ENCODE measurements at places on chromosomes 2 and 18.

DNA sequence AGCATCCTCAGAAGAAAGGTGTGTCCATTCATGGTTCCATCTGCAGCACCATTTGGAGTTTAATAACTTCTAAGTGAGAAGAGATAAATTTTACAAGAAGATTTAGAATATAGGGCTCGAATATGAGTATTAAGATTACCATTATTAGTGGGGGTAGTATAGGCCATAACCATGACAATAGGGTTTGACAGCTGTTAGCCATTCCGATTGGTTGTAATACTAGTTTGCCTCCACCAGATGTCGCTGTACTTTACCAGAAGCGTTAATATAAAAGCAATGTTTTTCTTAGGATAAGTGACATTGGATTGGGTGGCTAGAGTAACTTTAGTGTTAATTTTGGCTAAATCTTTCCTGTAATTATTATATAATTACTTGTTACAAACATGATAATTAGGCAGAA lies 107.5 kb upstream of the SRD5A2 start:
- no peak for DNase-seq

DNA sequence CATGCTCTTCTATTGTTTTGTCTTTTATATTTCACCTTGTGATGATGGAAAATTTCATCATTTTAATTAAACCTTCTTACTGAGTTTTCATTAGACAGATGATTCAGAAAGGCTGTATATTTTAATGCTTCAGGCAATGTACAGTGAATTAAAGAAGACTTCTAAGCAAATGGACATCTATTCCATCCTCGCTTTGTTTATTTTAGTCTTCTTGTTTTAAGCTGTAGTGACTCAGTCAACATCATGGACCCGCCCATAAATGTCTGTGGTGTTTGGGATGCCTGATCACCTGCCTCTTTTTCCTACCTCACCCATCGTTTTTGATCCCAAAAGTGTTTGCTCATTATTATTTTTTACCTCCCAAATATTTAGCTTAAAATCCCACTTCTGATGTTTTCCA lies 43.1 kb downstream of the KYNU start:
- no peak for DNase-seq

GRCh38 chr18:56460581-56460980 lies 177.8 kb downstream of the TXNL1 start:
- no peak for DNase-seq

DNA sequence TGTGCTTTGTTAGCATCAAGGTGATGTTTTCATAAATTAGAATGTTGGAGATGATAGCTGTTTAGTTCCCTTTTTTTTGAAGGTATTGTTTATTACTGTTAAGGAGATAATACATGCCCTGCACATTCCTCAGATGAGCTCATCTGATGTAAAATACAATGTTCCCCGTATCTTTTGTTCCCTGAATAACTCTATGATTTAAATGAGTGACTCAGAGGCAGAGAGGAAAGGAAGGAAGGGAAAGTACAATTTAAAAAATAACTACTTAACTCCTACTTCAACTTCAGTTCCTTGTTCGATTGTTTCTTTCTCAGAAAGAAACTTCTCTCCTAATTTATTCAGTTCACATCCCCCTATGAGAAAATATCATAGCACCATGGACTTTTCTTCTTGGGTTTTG lies 208.7 kb downstream of the KCNE4 start:
- peak; percentile 23 for DNase-seq

GRCh38 chr2:9970200-9971044 lies 18.9 kb downstream of the GRHL1 start:
- DNase-seq: no peak

GRCh38 chr18:67964462-67964861 lies 447.9 kb upstream of the DSEL start:
- no peak for DNase-seq

- DNase-seq: no peak
Observed at GRCh38 chr2:46489423-46490174, 10.2 kb downstream of the TMEM247 start.

GRCh38 chr2:159051661-159052060 lies 83.2 kb downstream of the TANC1 start:
- DNase-seq: no peak

- DNase-seq: peak; percentile 81
Observed at GRCh38 chr2:101803128-101803527, 105.6 kb downstream of the MAP4K4 start.

DNA sequence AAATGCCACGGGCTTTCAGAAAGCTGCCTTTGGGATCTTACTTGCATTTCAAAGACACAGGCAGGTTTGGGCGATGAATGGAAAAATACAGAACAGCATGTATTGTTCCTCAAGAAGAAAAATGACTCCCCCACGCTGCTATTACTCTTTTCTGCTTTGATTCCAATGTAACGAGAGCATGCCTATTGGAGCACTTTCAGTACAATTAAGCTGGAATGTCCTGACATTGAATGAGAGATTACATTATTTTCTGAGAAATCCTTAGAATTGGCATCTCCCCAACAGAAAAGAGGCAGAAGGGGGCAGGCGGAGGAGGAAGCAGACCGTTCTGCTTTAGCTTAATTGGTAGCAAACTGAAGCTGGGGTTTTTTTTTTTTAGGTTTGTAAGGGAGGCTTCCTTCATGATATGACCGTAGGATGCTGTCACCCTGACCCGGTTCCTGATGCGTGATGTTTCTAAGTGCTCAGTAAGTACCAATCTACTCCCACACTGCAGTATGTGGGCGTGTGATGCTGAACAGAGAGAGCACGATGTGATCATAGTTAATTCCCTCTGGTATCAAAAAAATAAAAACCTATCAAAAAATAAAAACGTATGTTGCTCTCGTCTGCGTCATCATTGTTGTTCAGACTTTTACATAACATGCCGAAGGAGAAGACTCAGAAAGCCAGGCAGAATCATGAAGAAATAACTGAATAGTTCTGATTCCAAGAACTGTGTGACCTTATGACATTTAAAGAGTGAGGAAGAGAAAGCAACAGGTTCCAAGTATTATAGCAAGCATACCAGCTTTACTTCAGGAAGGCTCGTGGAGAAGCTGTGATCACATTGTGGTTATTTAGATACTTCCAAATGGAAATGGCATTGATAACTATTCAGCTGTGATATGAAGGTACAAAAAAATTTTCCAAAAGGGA lies 40.5 kb downstream of the LONRF2 start:
- peak; percentile 47 for DNase-seq

- DNase-seq: no peak
Observed at GRCh38 chr18:62164855-62165487, 21.9 kb downstream of the PIGN start.

- DNase-seq: no peak
Observed at GRCh38 chr2:208118918-208119317, 5.4 kb downstream of the CRYGD start.

- no peak for DNase-seq
Observed at GRCh38 chr18:70190529-70190928, 15.0 kb downstream of the RTTN start.

DNA sequence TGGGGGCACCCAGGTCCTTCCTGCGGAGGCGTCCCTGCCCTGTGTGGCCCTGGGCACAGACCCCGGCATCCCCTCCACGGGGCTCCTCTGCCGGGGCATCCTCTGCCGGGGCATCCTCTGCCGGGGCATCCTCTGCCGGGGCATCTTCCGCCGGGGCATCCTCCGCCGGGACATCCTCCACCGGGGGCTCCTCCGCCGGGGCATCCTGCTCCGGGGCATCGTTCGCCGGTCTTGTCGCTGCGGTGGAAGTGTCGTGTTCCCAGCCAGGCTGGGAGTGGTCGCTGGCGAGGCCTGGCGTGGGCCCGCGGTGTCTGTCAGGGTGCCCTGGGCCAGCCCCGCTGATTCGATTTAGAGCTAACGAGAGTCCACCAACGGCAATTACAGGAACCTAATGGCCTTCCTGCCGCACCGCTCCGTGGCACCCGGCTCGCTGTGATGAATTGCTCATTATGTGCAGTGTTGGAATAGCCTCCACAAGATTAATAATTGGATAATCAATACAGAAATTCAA lies 115.1 kb downstream of the NFATC1 start:
- DNase-seq: no peak

GRCh38 chr2:149490296-149490695 lies 97.3 kb downstream of the MMADHC start:
- peak; percentile 62 for DNase-seq

- no peak for DNase-seq
Observed at GRCh38 chr18:23596183-23596582, 9.9 kb upstream of the NPC1 start.

DNA sequence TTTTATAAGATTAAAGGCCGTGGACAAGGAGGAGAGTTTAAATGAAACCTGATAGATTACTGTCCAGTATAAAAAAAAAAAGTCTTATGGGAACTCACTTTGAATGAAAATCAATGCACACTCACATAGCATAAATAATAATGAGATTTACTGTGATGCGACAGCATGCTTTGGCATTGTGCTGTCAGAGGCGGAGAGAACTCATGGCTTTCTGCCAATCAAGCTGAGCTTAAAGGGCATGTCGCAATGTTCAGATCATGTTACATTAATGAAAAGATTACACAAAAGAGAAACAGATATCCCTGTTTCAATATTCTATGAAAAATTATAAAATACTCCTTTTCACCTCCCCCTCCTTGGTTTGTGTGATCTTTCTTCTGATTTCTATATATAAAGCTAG lies 310.8 kb downstream of the ERBB4 start:
- DNase-seq: peak; percentile 78

DNA sequence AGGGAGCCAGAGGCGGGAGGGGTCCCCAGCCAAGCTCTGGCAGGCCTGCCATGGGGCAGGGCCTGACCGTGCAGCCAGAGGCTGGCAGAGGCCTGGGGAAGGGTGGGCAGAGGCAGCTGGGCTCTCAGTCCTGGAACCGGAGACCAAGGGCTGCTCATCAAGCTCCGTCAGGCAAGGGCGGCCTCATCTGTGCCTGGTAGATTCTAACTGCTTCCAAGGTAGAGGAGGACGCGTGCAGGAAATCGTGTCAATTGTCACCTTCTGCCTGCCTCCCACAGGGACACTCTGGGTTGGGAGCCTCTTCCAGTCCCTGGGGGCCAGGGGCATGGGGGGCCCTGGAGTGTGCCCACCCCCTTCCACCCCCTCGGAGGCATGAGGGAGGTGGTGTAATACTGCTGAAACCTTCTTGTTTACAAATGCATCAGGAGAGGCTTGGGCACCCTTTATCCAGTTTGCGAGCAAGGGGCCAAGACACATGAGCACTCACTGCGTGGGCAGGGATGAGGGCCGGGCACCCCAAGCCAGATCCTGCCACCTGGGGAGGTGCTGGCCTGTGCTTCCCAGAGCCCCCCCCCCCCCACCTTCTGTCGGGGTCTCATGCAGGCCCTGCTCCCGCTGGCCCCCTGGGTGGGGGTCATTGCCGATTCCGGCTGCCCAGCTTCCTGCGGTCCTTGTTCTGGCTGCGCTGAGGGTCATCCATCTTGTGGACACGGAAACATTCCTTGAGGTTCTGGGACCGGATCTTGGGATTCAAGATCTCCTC lies 9.0 kb downstream of the SNORC start:
- no peak for DNase-seq

GRCh38 chr2:28647682-28648081 lies 103.9 kb upstream of the PPP1CB start:
- no peak for DNase-seq

DNA sequence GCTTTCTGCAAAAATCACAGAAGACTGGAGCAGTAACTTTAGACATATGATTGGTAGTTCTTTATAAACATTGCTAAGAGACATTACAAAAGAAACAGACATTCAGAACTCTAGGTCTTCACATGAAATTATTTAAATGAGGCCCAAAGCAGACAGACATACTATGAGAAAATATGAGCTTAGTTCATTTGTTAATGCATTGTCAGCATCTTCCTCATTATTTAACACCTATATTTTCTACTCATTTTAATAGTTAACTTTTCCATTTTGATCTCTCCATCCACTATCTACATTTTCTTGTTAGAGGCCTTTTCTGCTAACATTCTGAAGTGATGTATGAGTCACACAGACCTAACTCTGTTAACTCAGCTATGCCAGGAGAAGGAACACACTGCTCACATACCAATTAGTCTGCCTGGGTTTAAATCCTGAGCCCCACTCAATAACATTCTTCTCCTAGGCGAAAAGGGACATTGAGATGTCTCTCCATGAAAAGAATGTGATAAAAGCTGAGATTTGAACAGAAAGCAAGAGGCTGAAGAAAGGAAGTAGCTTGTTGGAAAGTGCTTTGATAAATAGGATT lies 400.3 kb upstream of the PKDCC start:
- DNase-seq: no peak

GRCh38 chr2:111900859-111901258 lies 2.5 kb downstream of the MERTK start:
- peak; percentile 25 for DNase-seq

GRCh38 chr2:166375736-166376487 lies at the start of gene SCN9A:
TSS of gene SCN9A (minus strand) at chr2:166375944. CDS start at chr2:166311756, 64,188 bp downstream.
- peak; percentile 48 for DNase-seq

DNA sequence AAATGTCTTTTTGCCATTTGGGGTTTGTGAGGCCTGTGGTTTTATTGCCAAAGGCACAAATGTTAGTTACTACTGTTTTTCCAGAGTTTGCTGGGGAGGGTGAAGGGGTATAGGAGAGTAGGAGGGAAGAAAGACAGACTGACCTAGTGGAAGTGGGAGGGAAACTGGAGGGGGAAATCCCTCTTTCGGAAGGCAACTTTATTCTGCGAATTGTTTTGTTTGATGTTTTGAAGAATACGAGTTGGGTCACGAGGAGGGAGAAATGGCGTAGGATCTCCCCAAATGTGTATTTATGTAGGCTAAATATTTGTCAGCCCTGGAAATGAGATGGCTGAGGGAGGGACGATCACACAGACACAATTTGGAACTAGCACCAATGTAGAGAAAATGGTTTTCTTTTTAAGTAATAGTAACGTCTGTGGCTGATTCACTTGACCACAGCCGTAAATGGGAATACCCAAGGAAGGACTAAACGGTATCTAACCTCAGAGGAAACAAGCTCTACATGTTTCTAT lies 172.3 kb downstream of the ICOS start:
- no peak for DNase-seq

- DNase-seq: peak; percentile 38
Observed at GRCh38 chr2:235059161-235059560, 107.3 kb downstream of the SH3BP4 start.

GRCh38 chr2:101759162-101759561 lies 61.7 kb downstream of the MAP4K4 start:
- DNase-seq: peak; percentile 96

DNA sequence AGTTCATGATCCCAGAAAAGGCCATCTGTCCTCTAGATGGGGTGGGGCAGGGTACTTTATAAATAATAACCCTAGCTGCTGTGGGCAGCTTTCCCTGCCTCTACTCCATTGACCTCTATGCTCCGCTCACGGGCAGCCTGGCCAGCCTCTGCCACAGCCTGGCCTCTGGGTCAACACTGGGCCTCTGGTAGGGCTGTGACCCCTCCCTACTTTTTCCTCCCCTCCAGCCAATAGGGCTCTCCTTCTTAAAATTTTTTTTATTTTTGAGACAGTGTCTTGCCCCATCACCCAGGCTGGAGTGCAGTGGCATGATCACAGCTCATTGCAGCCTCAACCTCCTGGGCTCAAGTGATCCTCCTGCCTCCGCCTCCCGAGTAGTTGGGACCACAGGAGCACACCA lies 4.1 kb upstream of the GAREM2 start:
- DNase-seq: no peak

GRCh38 chr18:6009756-6010155 lies 114.4 kb upstream of the TMEM200C start:
- DNase-seq: peak; percentile 32

GRCh38 chr2:70086278-70086837 lies 919 bp upstream of the PCBP1 start:
- DNase-seq: peak; percentile 88
